ENCODE measurements at places on chromosomes 2 and 18. TPM values are rescaled to one million over a fixed set of nuclear protein-coding genes. Genes with fewer than 3 reads are reported as not detected.
A peak's percentile ranks its signal among the peaks of the same experiment; 100 is the strongest.

The UPP2 gene
- total RNA-seq: not detected

The VSNL1 gene
- total RNA-seq: not detected

GRCh38 chr2:198127627-198128026 lies 323.2 kb downstream of the PLCL1 start:
- DNase-seq: peak; percentile 16

DNA sequence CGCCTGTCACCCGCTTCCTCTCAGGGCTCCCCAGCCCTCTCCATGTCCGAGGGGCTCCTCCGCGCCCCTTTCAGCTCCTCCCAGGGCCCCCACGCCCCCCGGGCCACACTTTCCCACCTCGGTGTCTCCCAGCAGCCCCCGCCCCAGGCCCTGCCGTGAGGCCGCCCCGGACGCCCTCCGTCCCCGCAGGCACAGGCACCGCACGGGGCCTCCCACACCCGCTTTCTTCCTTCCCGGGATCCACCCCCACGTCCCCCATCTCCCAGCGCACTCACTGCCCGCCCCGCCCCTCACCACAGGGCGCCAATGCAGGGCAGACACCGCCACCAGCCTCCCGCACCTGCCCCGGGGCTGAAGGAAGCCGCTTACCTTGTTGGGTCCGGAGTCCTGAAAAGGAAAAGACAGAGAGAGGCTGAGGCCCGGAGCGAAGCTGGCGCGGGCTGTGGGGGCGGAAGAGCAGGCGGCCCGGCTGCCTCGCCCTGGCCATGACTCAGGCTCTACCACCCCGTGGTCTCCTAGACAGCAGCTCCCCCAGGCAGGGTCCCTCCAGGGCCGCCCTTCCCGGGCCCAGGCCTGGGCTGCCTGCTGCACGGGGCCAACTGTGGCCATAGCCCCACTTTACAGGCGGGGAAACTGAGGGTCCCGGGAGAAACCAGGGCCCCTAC lies 37.7 kb downstream of the KIF1A start:
- DNase-seq: no peak

DNA sequence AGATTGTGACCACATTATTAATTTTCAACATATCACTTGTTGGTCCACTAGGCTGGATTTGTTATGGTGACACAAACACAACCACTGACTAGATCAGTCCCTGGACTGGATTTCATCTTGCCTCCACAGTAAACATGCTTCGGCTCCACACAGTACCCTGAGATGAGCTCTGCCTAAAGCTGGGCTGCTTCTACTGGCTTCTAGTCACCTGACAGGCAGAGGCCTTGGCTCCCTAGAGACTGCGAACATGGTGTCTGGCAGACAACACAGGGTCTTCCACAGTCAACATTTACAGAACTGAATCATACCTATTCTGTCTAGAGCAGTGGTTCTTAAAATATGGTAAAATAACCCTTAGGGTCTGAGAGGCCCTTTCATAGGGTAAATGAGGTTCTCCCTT lies 69.2 kb downstream of the RIT2 start:
- DNase-seq: no peak

- no peak for DNase-seq
These were observed 115.3 kb downstream of the FHOD3 start for GRCh38 chr18:36412778-36413177.

GRCh38 chr2:205692104-205692503 lies 9.8 kb downstream of the NRP2 start:
- DNase-seq: no peak

- DNase-seq: no peak
These were observed 628 bp downstream of the PPP1R7 start for GRCh38 chr2:241150660-241151530.

GRCh38 chr2:100396483-100396882 lies 21.0 kb downstream of the CHST10 start:
- DNase-seq: no peak

Measured in CD8-positive, alpha-beta T cell (primary cell).